ENCODE measurements at places on chromosomes 5 and 9.

GRCh38 chr5:132454361-132454760 lies 36.2 kb downstream of the IRF1 start:
- no peak for DNase-seq

DNA sequence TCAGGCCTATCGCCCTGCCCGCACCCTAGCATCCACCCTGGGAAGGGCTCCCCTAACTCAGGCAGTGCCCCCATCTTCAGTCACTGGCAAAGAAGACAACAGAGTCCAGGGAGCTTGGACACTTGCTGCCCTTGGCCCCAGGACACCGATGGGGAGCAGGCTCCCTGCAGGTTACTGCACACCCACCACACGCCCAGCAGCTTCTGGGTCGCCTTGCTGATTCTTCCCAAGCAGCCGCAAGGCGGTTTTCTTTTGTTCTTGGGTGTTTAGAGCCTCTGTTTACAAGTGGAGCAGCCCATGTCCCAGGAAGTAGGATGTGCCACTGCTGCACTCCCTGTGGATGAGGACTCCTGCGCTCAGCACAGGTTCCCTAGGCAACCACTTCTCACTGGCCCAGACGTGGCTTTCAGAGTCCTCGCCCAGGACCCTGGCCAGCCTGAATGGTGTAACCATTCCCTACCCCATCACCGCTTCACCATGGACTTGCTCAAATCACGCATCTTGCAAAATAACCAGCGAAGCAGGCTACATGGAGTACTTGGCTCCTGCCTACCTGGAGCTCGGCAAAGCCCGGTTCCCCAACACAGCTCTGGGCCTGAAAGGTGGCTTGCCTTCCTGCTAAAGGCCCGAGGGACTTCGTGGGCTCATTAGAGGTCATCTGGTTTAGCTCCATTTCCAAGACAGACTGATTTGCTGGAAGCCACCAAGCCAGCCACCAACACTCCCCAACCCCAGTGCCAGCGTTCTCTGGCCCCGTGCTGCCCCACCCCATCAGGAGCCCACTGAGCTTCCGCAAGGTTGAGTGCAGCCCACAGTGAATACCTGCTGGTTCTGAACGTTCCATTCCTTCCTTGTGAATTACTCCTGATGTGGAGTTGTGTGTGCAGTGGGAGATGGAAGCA lies 60.0 kb downstream of the PSMB7 start:
- no peak for DNase-seq

- DNase-seq = no peak
Measured at GRCh38 chr5:17186256-17186655, 31.2 kb upstream of the BASP1 start.

DNA sequence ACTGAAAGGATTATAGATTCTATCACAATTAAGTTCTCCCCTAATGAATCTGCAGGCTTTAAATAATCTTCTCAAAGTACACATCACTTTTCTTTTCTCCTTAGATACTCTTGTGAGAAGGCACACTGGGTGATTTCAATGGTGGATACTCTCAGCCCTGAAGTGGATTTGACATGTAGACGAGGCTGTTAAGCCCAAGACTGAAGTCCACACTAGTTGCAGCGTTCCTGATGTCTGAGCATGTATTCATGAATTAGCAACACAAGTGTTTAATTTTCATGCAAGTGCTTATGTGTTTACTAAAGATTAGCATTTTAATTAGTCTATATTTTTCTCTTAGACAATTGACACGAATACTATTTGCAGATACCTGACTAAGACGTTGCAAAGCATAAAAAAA lies 218.9 kb downstream of the TMEM161B start:
- no peak for DNase-seq

GRCh38 chr9:96461336-96461735 lies 11.4 kb downstream of the HABP4 start:
- no peak for DNase-seq

GRCh38 chr9:69594180-69594579 lies 78.0 kb downstream of the APBA1 start:
- no peak for DNase-seq

DNA sequence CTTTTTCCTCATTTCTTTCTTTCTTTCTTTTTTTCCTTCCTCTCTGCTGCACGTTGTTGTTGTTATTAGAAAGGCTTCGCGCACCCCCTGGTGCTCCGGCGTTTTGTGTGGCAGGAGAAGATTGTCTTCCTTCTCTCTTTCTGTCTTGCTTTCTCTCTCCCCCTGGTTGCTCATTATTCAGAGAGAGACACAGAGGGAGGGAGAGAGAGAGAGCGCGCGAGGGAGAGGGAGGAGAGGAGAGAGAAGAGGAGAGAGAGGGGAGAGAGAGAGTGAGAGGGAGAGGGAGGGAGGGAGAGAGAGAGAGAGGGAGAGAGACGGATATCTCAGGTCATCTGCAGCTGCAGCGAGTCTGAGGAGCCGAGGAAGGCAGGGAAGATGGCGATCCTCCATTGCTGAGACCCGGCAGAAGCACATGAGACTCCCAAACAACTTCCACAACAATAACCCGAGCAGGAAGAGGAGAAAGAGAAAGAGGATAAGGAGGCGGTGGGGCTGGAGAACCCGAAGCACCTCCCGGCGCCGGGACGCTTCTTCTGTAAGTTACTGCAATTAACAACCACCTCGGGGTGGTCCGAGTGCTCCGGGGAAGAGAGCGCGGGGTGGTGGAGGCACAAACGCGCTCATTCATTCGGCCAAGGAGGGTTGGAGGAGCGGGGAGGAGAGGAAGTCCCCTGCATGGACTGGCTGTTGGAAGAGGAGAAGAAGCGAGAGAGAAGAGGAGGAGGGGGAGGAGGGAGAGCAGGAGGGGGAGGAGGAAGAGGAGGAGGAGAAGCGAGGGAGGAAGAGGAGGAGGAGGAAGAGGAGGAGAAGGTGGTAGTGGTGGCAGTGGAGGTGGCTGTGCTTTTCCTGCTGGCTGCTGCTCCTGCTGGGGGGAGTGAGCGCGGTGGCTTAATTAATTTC lies at the start of gene ZNF462:
ZNF462 (plus strand) TSS at position 346 of the 900 bp plus-strand sequence. CDS start 60,218 bp downstream, outside the sequence.
- peak; percentile 39 for DNase-seq

GRCh38 chr5:67187006-67187715 lies 9.4 kb downstream of the CD180 start:
- DNase-seq = no peak

DNA sequence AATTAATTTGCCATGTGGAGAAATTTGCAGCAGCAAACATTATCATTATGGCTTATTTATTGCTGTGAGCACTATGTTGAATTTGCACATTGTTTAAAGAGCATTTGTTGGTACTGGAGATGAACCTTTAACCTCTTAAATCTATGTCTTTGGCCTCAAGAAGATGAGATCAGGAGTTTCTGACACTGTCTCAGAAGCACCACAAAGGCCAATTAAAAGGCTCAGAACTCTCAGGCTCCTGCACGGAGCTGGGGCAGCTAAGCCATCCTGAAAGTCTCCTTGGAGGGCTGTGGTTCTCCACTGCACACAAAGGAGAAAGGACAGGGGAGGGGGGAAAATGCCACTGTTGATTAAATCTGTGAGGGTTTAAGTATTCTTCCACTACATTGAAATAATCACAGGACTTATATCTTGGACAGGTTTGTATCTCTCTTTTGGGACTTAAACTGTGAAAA lies 33.1 kb downstream of the ZNF366 start:
- DNase-seq = no peak

- DNase-seq = no peak
Measured at GRCh38 chr5:125798307-125798706, 624.9 kb upstream of the GRAMD2B start.

- DNase-seq = peak; percentile 34
Measured at GRCh38 chr9:20781092-20781491, 97.0 kb downstream of the FOCAD start.

DNA sequence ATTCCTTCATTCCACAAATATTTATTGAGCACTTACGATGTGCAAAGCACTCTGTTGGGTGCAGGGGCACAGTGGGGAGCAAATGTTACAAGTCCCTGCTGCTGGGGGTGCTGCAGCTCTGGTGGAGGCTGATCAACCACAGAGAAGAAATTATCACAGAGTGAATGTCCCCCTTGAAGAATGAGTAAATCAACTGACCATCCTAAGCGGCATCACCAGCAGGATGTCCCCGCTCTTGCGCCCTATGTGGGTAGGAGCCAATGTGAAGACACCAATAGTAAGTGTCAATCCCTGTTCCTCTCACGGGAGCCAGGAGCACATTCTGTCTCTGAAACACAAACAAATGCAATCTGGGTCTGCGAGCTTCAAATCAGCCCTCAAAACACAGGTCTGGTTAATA lies 47.4 kb upstream of the TBC1D9B start:
- DNase-seq = no peak

- DNase-seq = peak; percentile 34
Measured at GRCh38 chr9:109652971-109653370, 127.0 kb upstream of the PALM2AKAP2 start.

DNA sequence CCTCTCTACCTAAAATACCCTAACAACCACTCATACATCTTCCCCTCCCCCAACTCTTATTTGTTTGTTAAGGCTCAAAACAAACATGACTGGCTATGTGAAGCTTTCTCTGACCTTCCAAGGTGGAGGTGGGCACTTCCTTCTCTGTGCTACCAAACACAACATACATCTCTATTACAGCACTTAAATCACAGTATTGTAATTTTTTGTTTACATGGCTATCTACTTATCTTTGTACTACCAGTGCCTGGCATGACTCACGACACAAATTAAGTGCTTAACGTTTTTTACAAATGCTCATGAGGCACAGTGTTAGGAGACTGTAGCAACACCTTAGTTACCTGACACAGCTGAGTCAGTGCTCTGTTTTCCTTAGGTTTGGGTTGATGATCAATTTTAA lies 18.6 kb downstream of the HOMER1 start:
- no peak for DNase-seq

DNA sequence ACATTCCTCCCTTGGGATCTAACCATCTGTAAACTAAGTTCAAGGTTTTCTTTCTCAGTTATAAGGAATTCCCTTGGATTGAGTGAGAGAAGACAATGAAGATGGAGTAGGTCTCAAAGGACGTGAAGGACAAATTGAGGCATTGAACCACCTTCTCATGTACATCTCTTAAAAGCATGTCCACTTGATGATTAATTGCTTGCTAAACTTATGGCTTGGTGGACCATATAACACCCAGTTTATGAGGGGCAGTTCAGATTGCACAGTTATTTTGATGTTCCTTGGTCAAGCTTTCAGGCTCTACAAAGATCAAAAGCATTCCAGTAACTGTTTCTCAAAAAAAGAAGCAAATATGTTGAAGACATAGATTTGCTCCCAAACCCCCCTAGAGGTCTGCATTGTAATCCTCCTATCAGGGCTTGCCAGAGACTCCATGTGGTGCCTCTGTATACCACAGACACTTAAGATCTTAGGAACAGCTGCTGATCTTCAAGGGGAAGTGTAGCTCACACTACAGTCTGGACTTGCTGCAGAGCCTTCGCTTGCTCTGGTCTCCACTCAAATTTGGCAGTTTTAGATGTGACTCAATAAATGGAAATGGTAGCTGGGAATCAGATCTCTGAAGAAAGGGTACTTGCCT lies 56.9 kb upstream of the ALDH1A1 start:
- DNase-seq = no peak

DNA sequence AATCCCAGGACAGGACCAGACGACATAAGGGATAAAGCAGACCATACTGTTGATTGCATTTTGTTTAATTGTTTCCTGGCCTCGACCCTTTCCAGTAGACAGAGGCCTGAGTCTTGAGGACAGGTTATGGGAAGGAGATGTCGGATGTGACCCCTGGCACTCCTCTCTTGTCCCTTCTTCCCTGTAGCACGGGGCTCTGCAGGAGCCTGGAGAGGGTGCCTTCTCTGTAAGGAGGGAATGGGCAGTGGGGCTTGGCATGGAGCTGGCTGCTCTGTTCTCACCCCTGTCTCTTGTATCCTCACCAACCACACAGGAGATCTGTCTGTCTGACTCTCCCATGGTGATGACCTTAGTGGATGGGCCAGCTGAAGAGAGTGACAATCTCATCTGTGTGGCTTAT lies 40.1 kb upstream of the SLC2A8 start:
- DNase-seq = no peak

DNA sequence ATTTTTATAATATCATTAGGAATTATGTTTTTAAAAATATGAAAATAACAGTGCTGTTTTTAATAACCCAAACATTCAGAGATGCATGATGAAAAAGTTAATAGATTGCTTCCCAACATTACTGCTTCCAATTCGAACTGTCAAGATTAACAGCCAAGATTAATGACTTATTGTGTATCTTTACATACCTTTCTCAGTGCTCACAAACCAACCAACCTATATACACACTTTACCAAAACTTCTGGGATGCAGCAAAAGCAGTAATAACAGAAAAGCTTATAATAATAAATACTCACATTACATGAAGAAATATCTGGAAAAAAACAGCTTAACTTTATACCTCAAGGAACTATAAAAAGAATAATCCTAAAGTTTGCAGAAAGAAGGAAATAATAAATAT lies 82.1 kb downstream of the TMEM232 start:
- DNase-seq = no peak

- no peak for DNase-seq
Measured at GRCh38 chr5:135193213-135194125, 159.4 kb upstream of the PITX1 start.

- DNase-seq = no peak
Measured at GRCh38 chr5:133404724-133405123, 207.6 kb downstream of the FSTL4 start.

DNA sequence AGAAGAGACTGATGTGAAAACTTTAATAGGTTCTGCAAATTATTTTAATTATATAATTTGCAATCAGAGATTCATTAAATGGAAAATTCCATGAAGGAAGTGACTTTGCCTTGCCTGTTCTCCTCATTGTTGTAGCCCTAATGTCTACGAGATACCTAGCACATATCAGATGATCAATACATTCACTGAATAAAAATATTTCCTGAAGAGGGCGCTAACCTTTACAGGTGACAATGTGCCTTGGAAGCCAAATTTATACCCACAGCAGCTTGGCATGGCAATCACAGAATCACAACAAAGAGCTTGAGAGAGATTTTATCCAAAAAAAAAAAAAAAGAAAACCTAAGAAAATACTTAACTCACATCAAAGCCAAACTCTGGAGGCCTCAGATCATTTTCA lies 17.4 kb downstream of the HAUS6 start:
- DNase-seq = peak; percentile 7

- no peak for DNase-seq
Measured at GRCh38 chr9:109601181-109601580, 103.1 kb upstream of the PTPN3 start.

- peak; percentile 31 for DNase-seq
Measured at GRCh38 chr5:136133222-136133921, 727 bp downstream of the SMAD5 start.

DNA sequence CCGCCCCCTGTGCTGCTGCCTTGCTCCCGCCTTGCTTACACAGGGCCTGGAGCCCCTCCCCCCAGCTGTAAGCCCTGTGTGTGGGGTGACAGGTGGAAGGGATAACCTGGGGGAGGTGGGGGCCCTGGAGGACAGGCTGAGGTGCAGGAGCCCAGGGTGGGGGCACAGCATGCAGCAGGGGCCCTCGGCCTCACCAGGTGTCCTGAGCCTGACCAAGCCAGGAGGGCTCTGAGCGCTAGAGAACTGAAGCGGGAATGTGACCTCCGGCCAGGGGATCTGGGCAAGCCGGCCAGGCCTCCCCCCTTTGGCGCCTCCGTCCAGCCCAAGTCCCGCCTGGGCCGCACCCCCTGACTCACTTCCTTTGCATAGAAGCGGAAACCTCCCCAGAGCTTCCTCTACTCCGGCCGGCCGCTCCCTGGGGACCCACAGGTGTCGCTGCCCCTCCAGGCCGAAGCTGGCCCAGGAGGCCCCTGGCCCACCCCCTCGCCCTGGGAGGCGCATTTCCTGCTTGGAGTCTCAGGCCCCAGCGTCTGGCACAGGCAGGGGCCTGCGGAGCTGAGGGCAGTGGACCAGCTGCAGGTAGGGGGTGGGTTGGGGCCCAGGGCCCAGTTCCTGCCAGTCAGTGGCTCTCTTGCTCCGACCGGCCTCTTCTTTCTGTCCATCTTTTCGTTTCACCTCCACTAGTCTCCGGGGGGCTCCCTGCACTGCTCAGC lies at the start of gene TOR4A:
TOR4A (plus strand) TSS at position 398 of the 713 bp plus-strand sequence. CDS start 964 bp downstream, outside the sequence.
- no peak for DNase-seq

Data from HuH-7 (cell line).